ENCODE measurements at places on chromosomes 7 and 10.

DNA sequence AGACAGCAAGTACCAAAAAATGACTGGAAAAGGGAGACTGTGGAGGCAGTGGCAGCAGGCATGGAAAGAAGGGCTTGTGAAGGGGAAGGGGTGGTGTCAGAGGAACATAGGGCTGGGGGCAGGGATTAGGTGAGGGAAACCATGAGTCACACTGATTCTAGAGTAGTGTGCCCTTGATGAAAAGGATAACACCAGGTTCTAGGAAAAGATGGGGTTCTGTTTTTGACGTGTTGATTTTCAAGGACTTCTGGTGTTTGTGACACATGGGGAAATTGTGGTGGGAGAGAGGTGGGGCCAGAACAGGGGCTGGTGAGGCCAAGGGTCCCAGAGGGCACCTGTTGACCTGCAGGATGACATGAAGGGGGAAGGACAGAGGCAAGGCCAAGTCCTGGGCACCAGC is 57.1 kb downstream of the FIGNL1 start:
- DNase-seq: no peak

- DNase-seq: no peak
These were observed 7.7 kb downstream of the SH2D4B start for GRCh38 chr10:80545258-80545881.

DNA sequence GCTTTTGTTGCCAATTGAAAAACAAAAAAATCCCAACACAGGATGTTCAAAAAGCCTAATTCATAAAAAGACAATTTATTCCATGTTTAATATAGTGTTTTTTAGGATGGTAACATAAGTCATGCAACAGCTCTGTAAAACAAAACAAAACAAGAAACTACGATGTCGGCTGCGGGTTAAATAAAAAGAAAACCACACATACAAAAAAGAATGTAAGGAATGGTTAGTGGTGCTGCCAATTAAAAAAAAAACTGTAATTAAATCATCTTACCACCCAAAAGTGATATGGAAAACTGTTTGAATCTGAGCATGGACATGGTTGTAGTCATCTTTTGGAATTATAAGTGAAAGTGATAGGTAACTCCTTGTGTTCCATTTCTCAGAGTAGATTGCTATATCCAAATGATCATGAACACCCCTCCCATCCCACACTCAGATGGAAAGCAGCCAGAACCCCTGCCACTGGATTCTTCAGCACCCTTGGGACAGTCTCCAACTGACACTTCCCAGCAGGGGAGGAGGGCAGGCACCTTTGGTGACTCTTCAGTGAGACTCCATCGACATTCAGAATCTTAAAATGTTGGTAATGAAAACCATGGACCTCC is 14.3 kb upstream of the DAGLB start:
- no peak for DNase-seq

DNA sequence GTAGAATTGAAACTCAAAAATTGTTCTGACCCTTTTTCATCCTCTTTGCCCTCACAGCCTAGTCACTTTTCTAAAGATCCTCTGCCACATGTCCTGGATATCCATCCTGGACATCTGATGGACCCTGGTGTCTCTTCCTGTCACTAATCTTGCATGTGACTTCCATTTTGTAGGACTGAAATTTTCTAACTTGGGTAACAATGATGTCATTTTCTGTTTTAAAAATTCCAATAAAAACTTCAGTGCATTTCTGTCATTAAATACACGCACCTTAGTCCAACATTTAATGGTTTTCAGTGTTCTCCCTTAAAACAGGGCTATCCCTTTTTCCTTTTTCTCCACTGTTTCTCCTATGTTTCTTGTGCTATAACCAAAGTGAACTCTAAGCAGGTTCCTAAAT is 684.9 kb upstream of the ANKRD30A start:
- DNase-seq: no peak

- no peak for DNase-seq
These were observed 348.8 kb upstream of the C7orf33 start for GRCh38 chr7:148241700-148242293.

- no peak for DNase-seq
These were observed 28.9 kb downstream of the PPIF start for GRCh38 chr10:79376078-79376628.

DNA sequence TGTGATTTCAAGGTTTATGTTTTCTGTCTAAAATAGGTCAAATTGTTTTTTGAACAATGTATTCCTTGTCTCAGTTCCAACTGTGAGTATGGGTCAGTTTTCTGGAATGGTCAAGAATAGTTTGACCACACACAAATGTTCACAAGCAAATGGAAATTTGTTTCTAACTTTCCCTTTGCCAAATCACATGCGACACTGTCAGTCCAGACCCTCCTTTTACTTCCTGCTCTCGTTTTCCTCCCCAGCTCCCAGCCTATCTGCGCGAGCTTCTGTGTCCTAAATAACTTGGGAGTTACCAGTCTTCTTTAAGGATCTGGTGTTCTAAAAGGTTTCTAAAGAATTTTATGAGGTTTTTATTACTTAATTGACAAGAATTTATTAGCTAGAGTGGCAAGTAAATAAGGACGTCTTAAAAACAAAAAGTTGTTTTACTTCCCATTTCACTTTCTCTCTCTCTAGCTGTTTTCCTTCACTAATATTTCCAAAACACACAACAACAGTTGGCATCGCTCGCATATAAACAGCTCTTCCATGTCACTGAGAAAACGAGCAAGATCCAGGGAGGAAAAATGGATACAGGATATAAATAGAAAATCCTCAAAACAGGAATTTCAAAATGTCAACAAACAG is 266.1 kb upstream of the KLF6 start:
- no peak for DNase-seq

GRCh38 chr7:26667514-26668133 is 196.8 kb downstream of the SKAP2 start:
- DNase-seq: peak; percentile 19

GRCh38 chr10:115706488-115707076 is 566.4 kb downstream of the GFRA1 start:
- DNase-seq: no peak

- no peak for DNase-seq
These were observed 43.4 kb upstream of the KLF14 start for GRCh38 chr7:130777426-130777825.

Measured in D721Med (cell line).